ENCODE measurements at places on chromosomes 1 and 21.

- DNase-seq = no peak
These were observed 1041.3 kb upstream of the ADGRL4 start for GRCh38 chr1:80047791-80048190.

DNA sequence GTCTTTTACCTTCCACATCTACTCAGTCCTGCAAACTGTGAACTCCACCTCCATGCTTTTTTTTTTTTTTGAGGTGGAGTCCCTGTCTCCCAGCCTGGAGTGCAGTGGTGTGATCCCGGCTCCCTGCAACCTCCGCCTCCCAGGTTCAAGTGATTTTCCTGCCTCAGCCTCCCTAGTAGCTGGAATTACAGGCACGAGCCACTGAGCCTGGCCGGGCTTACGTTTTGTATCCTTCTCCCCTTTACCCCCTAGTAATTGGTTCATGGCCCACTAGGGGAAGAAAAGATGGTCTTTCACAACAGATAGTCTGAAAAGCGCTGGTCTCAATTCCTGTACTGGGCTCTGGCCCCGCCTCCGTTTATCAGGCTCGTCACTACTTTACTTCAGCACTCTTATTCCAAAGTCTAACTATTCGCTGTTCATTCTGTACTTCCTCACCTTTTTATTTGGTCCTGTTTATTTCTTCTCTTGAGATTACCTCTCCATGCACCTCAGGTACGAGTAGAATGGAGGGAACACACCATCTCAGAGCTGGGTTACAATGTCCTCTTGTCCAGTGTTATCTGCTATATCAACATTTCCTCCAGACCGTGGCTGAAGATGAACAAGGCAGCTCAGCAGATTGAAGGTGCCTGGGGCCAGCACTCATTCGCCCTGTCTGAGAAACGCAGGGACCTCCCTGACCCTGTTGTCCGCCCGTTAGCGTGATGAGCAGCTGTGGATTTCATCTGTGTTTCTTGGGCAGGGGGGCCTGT, 16.2 kb downstream of the CNST start:
- no peak for DNase-seq

GRCh38 chr1:16038620-16038912, 5.0 kb upstream of the CLCNKB start:
- DNase-seq = no peak

DNA sequence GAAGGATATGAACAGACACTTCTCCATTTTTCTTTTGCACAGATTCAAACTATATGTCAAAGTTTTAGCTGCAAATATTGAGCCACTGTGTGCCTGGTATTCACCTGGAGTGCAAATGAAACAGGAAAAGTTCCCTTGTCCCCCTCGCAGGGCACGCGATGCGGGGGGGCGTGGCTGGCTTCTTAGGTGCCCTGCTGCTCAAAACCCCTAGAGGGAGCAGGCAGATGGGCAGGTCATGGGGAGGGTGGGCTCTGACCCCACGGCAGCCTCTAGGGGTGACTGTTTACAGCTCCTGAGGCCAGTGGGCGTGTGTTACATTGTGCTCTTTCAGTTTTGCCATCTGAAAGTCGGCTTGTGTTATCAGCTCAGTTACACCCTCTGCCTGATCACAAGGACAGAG, 931.2 kb upstream of the B3GALT2 start:
- DNase-seq = no peak

DNA sequence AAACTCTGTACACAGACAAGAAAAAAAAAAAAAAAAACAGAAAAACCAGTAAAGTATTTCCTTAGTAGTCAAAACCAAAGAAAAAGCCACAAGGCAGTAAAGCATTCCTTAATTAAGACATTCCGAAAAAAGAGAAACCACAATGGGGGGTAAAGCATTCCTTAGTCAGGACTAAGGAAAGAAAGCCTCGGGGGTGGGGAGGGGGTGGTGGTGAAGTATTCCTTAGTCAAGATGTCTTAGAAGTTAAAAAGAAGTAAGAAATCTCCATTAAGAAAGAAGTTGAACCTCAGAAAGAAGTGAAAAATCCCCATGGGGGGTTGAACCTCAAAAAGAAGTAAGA, 28.2 kb upstream of the FMO1 start:
- no peak for DNase-seq

GRCh38 chr1:5227114-5227513, 572.7 kb downstream of the AJAP1 start:
- DNase-seq = no peak

DNA sequence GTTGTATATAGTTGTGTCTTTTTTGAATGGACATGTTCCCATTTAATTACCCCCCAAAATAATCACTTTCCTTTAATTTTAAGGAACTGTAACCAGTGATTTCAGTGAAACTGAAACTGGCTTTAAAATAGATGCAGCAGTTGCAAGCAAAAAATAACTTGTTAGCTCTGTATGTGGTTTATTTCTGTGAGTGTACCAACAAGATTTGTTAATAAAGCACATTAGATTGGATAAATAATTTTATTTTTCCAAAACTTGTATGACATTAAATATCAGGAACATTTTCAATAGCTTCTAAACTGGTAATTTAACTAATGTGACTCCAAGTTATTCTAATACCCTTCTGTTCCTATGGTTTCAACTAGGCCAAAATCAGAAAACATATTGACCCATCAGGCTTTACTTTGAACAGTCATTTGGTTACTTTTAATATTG, 184.3 kb upstream of the CACYBP start:
- DNase-seq = no peak

DNA sequence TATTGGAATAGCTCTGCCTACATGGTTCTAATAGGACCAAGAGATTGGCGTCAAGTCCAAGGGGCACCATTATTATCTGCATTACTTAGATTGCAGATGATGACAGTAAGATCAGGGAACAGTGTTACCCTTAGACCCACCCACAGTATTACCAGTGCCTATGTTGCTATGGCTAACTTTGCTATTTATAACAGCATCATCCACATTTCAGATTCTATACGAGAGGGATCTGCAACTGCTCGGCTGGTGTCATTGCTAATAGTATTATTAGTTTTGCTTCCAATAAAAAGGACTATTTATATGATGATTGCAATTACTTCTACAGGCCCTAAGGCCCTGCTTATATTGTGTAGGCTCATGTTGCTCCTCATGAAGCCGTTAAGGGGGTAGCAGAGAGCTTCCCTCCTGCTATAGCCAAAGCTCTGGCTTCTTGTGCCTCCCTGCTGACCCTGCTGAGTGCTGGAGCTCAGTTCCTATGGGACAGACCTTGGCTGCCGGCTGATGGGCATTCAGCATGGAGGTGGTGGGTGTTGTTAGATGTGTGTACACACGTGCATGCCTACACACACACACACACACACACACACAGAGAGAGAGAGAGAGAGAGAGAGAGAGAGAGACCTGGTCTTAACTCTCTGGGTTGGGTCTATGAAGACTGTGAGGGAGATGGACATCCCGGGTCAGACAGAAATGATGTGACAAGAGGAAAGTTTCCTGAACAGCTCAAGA, 1.3 kb downstream of the BCAN start:
- no peak for DNase-seq

GRCh38 chr21:46295177-46295770, 9.1 kb downstream of the YBEY start:
- no peak for DNase-seq

DNA sequence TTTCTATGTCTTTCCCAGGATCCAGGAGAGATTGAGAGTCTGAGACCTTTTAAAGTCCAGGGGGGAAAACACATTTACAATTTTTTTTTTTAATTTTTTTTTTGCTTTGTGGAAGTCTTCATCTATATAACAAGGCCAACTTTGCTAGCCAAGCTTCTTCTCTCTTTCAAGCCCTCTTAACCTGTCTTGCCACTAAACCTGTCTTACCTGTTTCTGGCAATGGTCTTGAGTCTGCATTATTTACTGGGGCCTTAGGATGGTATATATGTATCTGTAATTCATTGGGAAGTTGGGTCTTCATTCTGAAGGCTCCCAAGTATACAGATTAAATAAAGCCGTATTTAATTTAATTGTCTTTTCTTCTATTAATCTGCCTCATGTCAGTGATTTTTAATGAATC, 750.9 kb upstream of the B3GALT2 start:
- DNase-seq = no peak

DNA sequence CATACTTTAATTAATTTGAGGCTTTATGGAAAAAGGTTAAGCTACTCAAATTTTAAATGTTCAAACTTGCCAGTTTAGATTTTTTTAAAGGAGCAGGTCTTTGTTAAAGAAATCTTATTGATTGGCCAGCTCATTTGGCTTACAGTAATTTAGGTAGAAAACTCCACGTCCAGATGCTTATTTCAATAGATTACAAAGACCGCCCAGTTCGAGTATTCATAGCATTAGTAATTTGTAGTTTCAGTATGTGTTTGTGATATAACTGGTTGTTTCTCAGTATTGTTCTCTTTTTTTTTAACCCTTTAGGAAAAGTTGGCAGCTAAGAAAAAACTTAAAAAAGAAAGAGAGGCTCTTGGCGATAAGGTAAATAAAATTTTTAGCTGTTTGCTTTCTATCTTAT, 1.6 kb downstream of the RPF1 start:
- no peak for DNase-seq

- DNase-seq = no peak
These were observed 11.6 kb downstream of the DPYD start for GRCh38 chr1:97909266-97909665.

DNA sequence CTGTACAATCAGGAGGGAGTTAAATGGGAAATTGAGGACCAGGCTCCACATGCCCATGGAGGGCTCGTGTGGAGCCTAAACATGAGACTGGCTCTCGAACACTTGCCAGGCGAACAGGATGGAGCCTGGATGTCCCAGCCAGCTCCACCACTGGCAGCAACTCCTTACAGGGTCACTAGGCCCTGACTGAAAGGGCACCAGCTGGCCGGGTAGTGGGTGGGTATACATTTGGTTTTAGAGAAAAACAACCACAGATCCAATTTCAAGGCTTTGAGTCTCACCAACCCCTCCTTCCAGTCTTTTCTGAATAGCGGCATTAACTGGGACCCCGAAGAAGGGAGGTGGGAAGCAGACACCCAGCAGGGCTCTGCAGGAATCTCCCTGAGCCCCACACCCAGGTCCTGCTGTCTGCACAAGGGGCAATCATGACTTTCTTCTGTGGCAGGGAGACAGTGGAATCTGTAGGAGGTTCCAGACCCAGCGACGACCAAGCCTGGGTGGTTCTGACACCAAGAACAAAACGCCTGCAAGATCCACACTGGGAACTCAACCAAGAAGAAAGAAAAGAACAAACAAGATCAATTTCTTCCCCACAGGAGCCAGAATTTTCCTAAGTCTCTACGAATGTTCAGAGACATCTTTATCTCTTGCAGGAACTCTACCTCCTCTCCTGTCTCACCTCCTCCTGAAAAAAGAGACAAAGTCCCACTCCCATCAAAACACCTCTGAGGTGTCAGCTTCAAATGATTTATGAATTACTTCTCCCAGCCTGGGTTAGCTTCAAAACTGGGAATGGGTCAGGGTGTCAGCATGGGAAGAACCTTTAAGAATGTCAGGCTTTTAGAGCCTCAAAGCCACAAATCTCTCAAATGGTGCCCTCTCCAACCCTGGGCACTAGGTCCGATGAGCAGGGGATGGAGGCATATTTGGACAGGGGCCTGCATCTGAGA, 26.5 kb upstream of the SRP9 start:
- no peak for DNase-seq

GRCh38 chr1:67614511-67614934, 70.5 kb upstream of the GADD45A start:
- no peak for DNase-seq

GRCh38 chr1:230067419-230067870, 407 bp downstream of the GALNT2 start:
- DNase-seq = no peak

DNA sequence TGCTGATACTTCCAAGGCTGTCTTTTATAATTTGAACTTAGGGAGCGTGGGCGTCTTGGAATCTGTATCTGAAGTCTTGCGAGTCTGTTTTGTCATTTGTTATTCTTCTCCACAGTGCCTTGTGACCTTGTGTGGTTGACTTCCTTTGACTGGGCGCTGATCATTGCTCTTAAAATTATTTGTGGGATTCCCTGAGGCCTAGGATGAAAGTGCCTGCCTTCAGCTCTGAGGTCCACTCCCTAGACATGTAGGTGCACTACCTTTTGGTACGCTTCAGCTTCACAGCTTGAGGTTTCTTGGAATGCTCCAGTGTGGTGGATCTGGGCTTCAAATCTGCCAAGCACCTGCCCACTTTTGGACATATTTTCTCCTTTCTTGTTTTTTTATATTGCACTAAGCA, 50.2 kb upstream of the IGSF5 start:
- DNase-seq = no peak

DNA sequence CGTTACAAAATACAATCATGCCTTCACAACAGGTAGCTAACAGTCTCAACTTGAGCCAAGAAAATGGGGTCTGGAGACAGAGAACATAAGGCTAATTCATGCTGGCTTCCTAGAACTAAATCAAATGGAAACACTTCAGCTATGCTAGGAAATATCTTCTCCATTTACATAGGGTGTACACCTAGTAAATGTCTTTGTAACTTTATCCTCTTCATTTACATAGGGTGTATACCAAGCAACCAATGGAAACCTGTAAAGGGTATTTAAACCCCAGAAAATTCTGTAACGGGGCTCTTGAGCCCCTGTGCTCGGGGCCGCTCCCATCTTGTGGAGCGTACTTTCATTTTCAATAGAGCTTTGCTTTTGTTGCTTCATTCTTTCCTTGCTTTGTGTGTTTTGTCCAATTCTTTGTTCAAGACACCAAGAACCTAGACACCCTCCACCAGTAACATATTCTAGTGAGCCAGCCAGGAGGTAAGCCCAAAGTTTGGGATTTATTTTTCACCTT, 19.5 kb upstream of the CYP4X1 start:
- DNase-seq = no peak

DNA sequence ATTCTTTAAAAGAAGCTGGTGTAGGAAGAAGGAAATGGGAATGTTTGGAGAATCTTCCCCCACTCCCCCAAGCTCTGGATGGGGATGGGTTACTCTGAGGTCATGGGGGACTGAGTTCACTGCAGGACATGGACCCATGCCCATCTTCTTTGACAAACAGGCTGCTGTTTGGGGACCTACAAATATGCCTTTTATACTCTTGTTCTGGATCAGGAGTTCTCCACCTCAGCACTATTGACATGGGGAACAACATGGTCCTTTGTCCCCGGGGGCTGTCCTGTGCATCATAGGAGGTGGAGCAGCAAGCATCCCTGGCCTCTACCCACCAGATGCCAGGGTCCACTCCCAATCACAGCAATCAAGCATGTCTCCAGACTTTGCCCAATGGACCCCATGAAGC, 365.8 kb upstream of the C1orf174 start:
- DNase-seq = no peak

- no peak for DNase-seq
These were observed 12.9 kb downstream of the SRRM1 start for GRCh38 chr1:24656046-24656445.

DNA sequence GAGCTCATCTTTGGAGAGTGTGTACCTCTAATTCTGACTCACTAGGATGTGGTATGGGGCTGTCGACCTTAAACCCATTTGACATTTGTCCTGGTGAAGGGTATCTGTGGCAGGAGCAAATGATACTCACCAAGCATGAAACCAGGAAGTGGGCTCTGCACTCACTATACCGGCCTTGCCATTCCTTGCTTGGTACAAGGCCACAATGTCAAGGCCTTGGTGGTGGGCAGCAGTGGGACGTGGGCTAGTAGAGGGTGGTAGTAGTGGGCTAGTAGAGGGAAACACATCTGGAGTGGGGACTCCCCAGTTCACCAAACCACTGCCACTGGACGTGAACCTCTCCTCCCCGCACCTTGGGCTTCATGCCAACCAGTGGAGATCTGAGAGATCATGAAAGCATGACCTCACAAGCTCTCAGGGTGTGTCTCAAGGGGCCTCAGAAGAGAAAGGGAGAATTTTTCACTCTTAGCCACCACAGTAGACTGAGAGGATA, 11.5 kb downstream of the TNFSF4 start:
- DNase-seq = no peak

GRCh38 chr21:34807146-34807880, 138.5 kb downstream of the CLIC6 start:
- DNase-seq = peak; percentile 24

GRCh38 chr1:61782771-61783170, 40.5 kb downstream of the PATJ start:
- no peak for DNase-seq

Measured in activated CD4-positive, alpha-beta T cell treated with anti-CD3 and anti-CD28 coated beads, Interleukin-2, amount 50 U/mL, for 24 hours (primary cell).